Aortic smooth muscle cell (primary cell): ENCODE measurements at places on chromosomes 2 and 18. TPM values are rescaled to one million over a fixed set of nuclear protein-coding genes. Genes with fewer than 3 reads are reported as not detected.

Gene ABHD1
- 0.40 TPM in 1 of 2 replicates, not detected in the other for total RNA-seq

Gene CFLAR
- 85.8 and 90.0 TPM in 2 replicates for total RNA-seq

Gene HEATR5B
- total RNA-seq = 15.6 and 18.1 TPM in 2 replicates

Gene COMMD1
- total RNA-seq = 42.3 and 44.6 TPM in 2 replicates

Gene FTCDNL1
- total RNA-seq = 0.37 and 0.53 TPM in 2 replicates

Gene CERKL
- total RNA-seq = 0.13 and 0.19 TPM in 2 replicates

Gene HRH4
- under 0.01 and 0.06 TPM in 2 replicates for total RNA-seq

Gene CCNYL1
- total RNA-seq = 16.9 and 27.3 TPM in 2 replicates

Gene HAAO
- total RNA-seq = 0.53 and 1.1 TPM in 2 replicates

Gene TANC1
- 27.1 and 46.6 TPM in 2 replicates for total RNA-seq

Gene TSPYL6
- total RNA-seq = not detected in 2 replicates

Gene SERPINB12
- not detected in 2 replicates for total RNA-seq

Gene SH3BP4
- 16.6 and 21.6 TPM in 2 replicates for total RNA-seq

Gene PRSS56
- total RNA-seq = not detected in 2 replicates

Gene SUMO1
- total RNA-seq = 99.1 and 116 TPM in 2 replicates

Gene BMP10
- not detected in 2 replicates for total RNA-seq

Gene ZAP70
- total RNA-seq = not detected in 2 replicates

Gene SERPINB10
- total RNA-seq = 0.13 TPM in 1 of 2 replicates, not detected in the other

Gene GNAL
- 0.31 and 0.92 TPM in 2 replicates for total RNA-seq

Gene HOXD13
- not detected in 2 replicates for total RNA-seq

Gene STRADB
- total RNA-seq = 35.8 and 38.3 TPM in 2 replicates

Gene CSRNP3
- total RNA-seq = 0.92 and 3.1 TPM in 2 replicates

Gene INHBB
- total RNA-seq = 0.12 and 0.13 TPM in 2 replicates

Gene OR6B2
- total RNA-seq = not detected in 2 replicates

Gene CRYGC
- not detected in 2 replicates for total RNA-seq

Gene SDC1
- 4.6 and 5.3 TPM in 2 replicates for total RNA-seq

Gene TUBA3D
- not detected in 2 replicates for total RNA-seq

Gene CTNNA2
- not detected in 2 replicates for total RNA-seq

Gene ADCYAP1
- total RNA-seq = 0.19 and 0.53 TPM in 2 replicates

Gene RAB17
- 0.26 and 0.31 TPM in 2 replicates for total RNA-seq

Gene ADGRF3
- total RNA-seq = 0.12 and 0.26 TPM in 2 replicates

Gene TRABD2A
- total RNA-seq = 0.37 and 0.66 TPM in 2 replicates

Gene CHRNA1
- total RNA-seq = 0.06 and 0.13 TPM in 2 replicates

Gene WNT10A
- not detected in 2 replicates for total RNA-seq

Gene IL1F10
- not detected in 2 replicates for total RNA-seq

Gene ERFE
- total RNA-seq = 0.92 and 0.99 TPM in 2 replicates

Gene ARL5A
- total RNA-seq = 48.7 and 66.3 TPM in 2 replicates

Gene GPR35
- total RNA-seq = 0.19 and 0.26 TPM in 2 replicates

Gene TMEM37
- 0.13 TPM in 1 of 2 replicates, not detected in the other for total RNA-seq

Gene PRKAG3
- total RNA-seq = 0.40 and 1.9 TPM in 2 replicates
